ENCODE measurements at places on chromosomes 1 and 21. TPM values are rescaled to one million over a fixed set of nuclear protein-coding genes. Genes with fewer than 3 reads are reported as not detected.
A peak's percentile ranks its signal among the peaks of the same experiment; 100 is the strongest.

The COL8A2 gene
- total RNA-seq: 6.4 TPM

GRCh38 chr1:192171123-192171522 is 12.9 kb downstream of the RGS18 start:
- no peak overlapping the region for H3K27ac ChIP-seq
- no peak overlapping the region for H3K4me3 ChIP-seq
- DNase-seq: no peak
- H3K27me3 ChIP-seq: no peaks in the 10 kb centered on the region

The TRAF3IP3 gene
- 16.4 TPM for total RNA-seq

The HES5 gene
- 0.44 TPM for total RNA-seq

The BLZF1 gene
- total RNA-seq: 25.3 TPM

GRCh38 chr1:205416322-205416721 is 5.5 kb downstream of the LEMD1 start:
- no peaks in the 10 kb centered on the region for H3K36me3 ChIP-seq
- no peak overlapping the region for H3K27ac ChIP-seq

DNA sequence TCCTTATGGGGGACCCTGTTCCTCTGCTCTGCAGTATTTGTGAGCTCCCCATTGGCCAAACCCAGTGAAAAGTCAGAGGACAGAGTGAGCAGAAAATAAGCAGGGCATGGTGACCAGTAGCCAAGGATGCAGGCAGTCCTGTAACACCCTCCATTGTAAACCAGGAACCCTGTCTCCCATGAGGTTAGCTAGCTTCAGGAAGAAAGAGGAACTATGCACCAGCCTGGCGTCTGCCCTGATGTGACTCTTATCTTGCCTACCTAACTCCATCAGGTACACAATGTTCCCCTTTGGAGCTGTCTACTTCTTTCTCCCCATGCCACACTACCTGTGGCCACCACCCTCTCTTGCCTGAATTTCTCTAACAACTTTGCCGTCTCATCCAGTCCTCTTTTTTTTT is 119.2 kb downstream of the LRIG2 start:
- no peak overlapping the region for H3K27ac ChIP-seq

The RHD gene
- total RNA-seq: not detected

GRCh38 chr1:200733907-200734306 is 4.8 kb upstream of the CAMSAP2 start:
- no peaks in the 10 kb centered on the region for H3K4me1 ChIP-seq

GRCh38 chr21:26123012-26123411 is 47.6 kb downstream of the APP start:
- H3K27ac ChIP-seq: no peak overlapping the region
- no peaks in the 10 kb centered on the region for H3K36me3 ChIP-seq
- H3K4me3 ChIP-seq: no peak overlapping the region
- H3K4me1 ChIP-seq: peaks cover 33% of the 10 kb centered on the region
- DNase-seq: no peak

DNA sequence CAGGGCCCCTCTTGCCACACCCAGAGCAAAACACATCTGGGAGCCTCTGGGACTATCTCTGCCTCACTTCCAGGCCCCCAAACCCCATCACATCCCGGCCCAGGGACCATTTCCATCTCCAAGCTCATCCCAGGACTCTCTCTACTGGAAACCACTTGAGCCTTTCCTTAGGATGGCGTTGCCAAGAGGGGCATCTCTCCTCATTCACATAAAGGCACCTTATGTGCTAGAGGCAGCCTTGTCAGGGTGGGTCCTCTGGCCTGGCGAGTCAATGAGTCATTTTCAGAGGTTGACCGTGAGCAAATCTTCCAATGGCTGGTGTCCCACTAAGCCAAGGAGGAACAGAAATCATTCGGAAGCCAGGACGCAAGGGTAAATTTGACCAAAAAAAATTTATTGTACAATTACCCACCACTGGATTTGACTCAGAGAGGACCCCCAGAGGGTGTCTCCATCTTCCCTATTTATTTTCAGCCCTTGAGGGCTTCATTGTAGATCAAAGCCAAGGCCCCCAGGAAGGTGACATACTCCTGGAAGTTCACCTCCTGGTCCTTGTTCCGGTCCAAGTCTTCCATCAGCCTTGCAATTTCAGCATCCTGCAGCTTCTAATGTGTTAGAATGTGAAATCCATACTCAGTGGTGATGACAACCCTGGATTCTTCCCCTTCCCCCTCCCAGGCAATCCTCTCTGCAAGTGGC is 1.4 kb downstream of the S100A6 start:
- H3K4me3 ChIP-seq: peak overlapping the region; percentile 91
- H3K27ac ChIP-seq: peak overlapping the region; percentile 95
- H3K36me3 ChIP-seq: no peaks in the 10 kb centered on the region
- no peaks in the 10 kb centered on the region for H3K27me3 ChIP-seq

- no peaks in the 10 kb centered on the region for H3K36me3 ChIP-seq
- H3K27me3 ChIP-seq: no peaks in the 10 kb centered on the region
- peak; percentile 49 for DNase-seq
These were observed 220.5 kb downstream of the TRABD2B start for GRCh38 chr1:47776667-47777131.

The PLA2G2A gene
- total RNA-seq: 0.63 TPM

DNA sequence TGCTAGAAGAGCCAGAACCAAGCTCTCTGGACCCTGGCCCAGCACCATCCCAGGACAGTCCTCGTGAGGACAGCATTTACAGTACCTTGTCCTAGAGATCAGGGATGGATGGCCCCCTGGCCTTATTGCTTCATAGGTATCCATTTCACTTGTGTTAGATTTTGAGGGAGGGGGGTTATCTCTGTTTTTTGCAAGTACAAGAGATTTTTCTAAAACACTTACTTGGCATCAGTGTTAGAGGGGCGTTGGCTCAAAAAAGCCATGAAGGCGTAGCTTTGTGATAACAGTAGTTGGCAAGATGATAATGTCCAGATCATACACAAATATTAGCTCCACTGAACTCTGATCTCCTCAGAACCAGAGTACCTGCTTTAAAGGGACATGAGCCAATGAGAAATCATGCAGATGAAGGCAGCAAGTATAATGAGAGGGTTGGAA is 5.8 kb upstream of the ATP1B1 start:
- H3K27ac ChIP-seq: peak overlapping the region; percentile 94
- DNase-seq: no peak
- peaks cover 6% of the 10 kb centered on the region for H3K4me1 ChIP-seq

DNA sequence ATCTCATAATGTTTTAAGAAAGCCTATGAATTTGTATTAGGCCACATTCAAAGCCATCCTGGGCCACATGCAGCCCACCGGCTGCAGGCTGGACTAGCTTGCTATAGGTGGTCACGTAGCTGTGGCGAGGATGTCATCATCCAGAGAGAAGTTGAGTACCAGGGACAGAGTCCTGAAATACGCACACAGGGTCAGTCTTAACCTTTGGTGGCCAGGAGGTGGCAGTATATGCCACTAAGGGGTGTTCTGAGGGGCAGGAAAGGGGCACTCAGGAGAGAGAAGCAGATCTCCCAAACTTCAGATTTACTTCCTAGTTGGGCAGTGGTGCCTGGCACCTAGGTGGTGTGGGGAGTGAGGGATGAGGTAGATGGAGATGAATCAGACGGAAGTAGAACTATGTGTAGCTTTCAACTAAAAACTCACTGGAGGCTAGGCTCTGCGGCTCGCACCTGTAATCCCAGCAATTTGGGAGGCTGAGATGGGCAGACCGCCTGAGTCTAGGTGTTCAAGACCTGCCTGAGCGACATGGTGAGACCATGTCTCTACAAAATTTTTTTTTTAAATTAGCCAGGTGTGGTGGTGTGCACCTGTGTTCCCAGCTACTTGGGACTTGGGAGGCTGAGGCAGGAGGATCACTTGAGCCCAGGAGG is 16.3 kb upstream of the CDK18 start:
- no peak overlapping the region for H3K27ac ChIP-seq
- H3K4me3 ChIP-seq: no peak overlapping the region
- no peaks in the 10 kb centered on the region for H3K36me3 ChIP-seq

The ANXA9 gene
- total RNA-seq: 3.3 TPM

The TMEM183A gene
- 47.9 TPM for total RNA-seq

The TLR5 gene
- 31.3 TPM for total RNA-seq

DNA sequence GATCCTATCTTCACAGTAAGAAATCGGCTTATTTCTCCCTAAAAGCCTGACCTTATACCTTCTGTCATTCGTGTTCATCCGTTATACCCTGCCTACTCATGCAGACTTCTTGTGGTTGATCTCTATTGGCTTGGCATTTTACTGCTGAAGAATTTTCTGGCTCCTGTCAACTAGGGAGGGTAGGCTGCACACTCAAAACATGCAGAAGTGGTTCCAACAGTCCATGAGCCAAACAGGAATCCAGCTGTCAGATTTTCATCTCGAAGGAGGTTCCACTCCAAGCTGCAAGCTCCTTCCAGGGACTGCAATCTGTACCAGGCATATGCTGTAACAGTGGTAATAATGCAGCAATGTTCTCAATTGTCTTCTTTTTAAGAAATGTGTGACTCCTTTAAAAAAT is 10.1 kb downstream of the DNAJC11 start:
- H3K4me1 ChIP-seq: peaks cover 8% of the 10 kb centered on the region
- no peak overlapping the region for H3K27ac ChIP-seq
- H3K27me3 ChIP-seq: no peaks in the 10 kb centered on the region
- no peak for DNase-seq

DNA sequence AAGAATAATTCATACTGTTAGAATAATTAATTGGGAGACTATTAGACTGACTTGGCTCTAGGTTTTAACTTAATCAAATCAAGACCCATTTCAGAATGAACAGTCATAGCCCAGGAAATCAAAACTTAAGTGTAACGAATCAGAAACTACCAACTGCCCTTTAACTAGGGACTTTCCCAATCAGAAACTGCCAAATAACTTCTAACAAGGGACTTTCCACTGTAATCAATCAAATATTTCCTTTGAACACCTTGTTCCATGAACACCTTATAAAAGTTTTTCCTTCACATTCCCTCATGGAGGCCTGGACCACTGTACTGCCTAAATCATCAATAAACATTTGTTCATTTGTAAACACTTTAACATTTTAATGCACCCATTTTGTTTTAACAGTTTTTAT is 1054.7 kb upstream of the TMPRSS15 start:
- no peak for DNase-seq
- H3K27ac ChIP-seq: no peak overlapping the region
- H3K4me3 ChIP-seq: no peak overlapping the region
- H3K27me3 ChIP-seq: no peaks in the 10 kb centered on the region
- H3K4me1 ChIP-seq: no peaks in the 10 kb centered on the region
